ENCODE measurements at places on chromosomes 5 and 9.

GRCh38 chr5:135194126-135194488 is 160.1 kb upstream of the PITX1 start:
- no peak for DNase-seq

DNA sequence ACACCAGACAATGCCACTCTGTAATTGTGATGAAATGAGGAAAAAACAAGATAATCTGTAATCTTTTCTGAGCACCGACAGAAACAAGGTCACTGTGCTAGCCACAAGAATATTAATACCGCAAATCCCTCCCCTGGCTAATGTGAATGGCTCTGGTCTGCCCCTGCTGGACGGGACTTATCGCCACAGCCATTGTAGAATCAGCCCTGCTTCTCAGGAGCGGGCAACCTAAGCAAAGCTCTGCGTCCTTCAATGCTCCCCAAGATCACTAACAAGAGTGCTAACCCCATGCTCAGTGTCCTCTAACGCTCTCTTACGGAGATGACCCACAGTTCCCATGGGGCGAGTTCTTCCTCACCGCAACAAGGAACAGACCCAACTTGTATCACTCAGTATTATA is 42.7 kb downstream of the OR2V1 start:
- no peak for DNase-seq

GRCh38 chr5:165630261-165630778 is 2124.9 kb downstream of the MAT2B start:
- no peak for DNase-seq

- DNase-seq: no peak
These were observed 19.3 kb downstream of the PGGT1B start for GRCh38 chr5:115243412-115243811.

DNA sequence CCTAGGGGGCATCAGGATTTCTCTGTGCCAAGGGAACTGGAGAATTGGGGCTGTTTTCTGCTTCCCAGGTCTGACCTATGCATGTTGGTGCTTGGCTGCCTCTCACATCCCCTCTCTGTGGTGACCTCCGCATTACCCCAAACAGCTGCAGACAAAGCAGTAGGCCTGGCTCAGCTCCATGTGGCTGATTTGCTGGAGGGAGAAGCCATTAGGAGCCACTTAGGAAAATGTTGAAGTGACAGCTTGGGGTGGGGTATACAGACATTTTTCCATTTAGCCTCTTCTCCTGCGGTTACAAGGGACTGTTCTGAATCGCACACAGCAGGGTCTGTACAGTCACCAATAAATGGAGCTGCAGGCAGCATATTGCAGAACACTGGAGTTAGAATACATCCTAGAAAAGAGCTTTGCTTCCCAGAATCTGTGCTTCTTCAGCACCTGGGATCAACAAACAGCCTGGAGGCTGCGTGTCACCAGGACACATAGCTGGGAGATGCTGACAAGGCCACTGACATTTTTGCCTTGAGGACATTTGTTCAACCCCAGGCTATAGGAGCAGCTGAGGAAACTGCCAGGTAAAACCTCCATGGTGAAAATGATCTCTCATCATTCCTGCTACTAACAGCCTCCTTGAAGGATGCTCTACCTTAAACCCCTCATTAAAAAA is 335.3 kb downstream of the DIRAS2 start:
- DNase-seq: no peak

Measured in stimulated activated CD4-positive, alpha-beta T cell treated with anti-CD3 and anti-CD28 coated beads, Interleukin-1b, Interleukin-23, amount 100 ng/mL, for 1 hour (primary cell).